GM12892 (cell line): ENCODE measurements at places on chromosomes 12 and 14.

DNA sequence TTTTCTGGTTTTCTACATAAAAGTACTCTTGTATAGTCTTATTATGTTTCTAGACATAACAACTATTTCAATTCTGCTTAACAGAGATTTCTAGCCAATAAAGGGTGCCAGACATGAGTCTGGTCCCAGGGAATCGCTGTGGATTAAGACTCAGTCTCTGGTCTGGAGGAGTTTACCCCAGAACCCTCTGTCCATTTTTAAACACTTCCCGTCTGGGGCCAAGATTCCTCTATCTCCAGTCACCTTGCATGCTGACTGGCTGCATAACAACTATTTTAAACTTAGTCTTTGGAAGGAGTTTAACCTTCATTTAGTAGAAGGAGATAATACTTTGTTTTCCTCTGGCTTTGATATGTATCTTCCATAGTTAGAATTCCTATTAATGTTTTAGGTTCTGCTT lies 163.1 kb upstream of the IFNG-AS1 start:
- DNase-seq = no peak

DNA sequence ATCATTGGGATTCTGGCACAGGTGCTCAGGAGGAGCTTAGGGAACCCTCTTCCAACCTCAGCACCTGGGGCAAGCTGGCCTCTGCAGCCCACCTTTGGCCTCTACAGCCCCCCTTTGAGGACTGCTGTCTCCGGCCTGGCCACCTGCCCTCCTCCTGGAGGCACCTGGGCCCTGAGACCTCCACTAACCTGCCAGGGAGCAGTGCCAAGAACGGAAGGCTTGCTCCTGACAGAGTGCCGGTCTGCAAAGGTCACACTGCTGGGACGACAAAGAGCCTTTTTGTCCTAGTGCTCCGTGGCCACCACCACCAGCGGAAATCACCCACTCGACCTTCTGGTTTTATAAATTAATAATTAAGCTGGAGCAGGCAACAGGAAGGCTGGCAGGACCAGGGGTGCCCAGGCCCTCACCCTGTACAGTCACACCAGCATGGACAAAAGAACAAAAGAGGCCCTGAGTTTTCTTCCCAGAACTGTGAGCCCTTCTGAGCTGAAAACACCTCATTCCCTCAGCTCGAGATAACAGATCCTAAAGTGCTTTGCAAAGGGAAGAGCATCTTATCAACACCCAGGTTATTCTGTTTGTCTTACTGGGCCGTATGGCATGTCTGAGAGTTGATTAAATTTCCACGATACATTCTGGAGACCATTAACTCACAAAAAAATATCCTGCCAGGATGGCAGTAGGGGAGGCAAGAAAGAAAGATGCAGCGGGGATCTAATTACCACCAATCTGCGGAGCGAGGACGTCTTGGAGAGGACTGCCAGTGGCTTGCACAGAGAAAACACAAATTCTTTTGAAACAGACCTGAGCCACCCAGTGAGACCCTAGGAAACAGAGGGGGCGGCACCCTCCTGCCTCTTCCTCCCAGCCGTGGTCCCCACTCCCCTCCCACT lies 8.2 kb downstream of the TESC start:
- no peak for DNase-seq

GRCh38 chr14:91231446-91231845 lies 13.1 kb downstream of the GPR68 start:
- DNase-seq = no peak

- DNase-seq = peak; percentile 74
Measured at GRCh38 chr12:3872800-3873636, at the start of gene PARP11. TSS of gene PARP11 (minus strand) at chr12:3873399. CDS start at chr12:3873229, 170 bp downstream.

GRCh38 chr12:42969355-42969754 lies 379.8 kb upstream of the PRICKLE1 start:
- DNase-seq = no peak

GRCh38 chr12:92341065-92341668 lies 195.5 kb upstream of the BTG1 start:
- DNase-seq = no peak

- no peak for DNase-seq
Measured at GRCh38 chr12:31201382-31201781, 124.6 kb downstream of the SINHCAF start.

DNA sequence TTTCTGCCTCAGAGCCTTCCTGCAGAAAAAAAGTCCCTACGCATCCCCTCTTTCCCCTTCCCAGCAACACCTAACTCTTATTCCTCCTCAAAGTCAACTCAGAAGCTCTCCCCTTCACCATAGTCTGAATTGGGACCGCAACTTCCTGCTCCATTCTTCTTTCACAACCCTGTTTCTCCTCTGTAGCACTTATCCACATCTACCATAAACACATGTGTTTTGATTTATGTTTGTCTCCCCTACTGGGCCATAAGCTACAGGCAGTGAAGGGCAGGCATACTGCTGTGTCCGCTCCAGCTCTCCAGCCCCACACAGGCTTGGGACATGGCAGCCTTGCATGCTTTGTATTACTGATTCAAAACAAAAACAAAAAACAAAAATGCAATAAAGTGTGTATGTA lies 5.9 kb downstream of the SDR9C7 start:
- DNase-seq = no peak

GRCh38 chr12:55693323-55694187 lies 14.1 kb downstream of the ITGA7 start:
- no peak for DNase-seq

GRCh38 chr12:123037791-123038190 lies 57.3 kb downstream of the ARL6IP4 start:
- no peak for DNase-seq

DNA sequence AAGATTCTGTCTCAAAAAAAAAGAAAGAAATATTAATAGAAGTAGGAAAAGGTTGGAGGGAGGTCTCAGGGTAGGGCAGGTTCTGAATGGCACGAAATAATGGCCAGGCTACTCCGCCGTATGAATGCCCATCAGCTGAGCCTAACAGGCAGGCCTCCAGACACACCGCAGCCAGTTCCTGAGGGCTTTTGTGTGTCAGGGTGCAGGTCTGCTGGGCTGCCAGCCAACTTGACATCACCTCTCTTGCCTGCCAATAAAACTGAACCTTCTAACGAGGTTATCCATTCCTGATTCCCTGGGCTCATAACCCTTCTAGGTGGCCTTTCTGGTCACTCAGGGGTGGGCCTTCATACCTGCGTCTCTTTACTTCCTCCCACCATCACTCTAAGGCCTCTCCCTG lies 3.0 kb downstream of the IFI27 start:
- no peak for DNase-seq

- no peak for DNase-seq
Measured at GRCh38 chr14:51327376-51327775, 87.3 kb downstream of the TMX1 start.

- peak; percentile 65 for DNase-seq
Measured at GRCh38 chr14:22986508-22987054, 4.2 kb upstream of the AJUBA start.

DNA sequence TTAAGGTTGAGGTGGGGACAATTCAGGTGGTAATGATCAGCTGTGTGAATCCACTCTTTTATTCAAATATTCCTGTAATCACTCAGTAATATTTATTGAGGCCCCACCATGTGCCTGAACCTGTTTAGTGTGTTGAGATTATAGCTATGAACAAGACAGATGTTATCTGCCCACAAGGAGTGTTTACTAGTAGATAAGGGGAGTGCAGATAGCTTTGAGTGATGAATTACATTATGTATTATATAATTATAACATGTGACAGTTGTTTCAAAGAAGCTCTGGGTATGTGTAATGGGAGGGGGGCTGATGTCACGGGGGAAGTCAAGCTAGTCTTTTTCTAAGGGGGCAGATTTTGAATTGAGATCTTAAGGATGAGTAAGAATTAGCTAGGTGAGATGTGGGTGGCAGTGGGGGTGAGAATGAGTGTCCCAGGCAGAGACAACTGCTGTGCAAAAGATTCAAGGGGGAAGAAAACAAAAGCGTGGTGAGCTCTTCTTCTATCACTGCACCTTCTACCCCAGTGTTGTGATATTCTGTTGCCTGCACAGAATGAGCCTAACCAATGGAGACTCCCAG lies 21.3 kb upstream of the SRRM4 start:
- no peak for DNase-seq

GRCh38 chr12:203462-204260 lies 10.3 kb downstream of the SLC6A12 start:
- DNase-seq = no peak

DNA sequence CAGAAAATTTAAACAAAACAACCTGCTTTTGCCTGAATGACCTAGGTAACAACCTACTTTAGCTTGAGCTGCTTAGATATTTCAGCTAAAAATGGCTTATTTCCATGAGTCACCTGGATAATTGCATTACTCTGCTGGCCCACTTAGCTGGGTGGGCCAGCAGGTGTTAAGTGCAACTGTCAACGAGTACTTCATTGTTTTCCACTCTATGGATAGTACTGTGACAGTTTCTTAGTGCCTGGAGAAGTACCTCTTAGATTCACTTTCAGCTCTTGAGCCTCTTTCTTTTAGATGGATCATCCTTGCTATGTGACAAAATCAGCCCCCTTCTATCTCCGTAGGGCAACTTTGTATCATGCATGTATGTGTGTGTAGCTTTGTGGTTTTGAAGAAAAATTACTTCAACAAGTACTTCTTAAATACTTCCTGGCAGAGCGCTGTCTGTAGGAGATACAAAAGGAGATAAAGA lies 368.2 kb upstream of the ATP2B1 start:
- DNase-seq = no peak

- no peak for DNase-seq
Measured at GRCh38 chr12:112167031-112167461, 41.7 kb downstream of the TRAFD1 start.
